Hepatocyte (in vitro differentiated cells): ENCODE measurements at places on chromosomes 6 and 20. TPM values are rescaled to one million over a fixed set of nuclear protein-coding genes. Genes with fewer than 3 reads are reported as not detected.

The CLIC5 gene
- polyA plus RNA-seq, result 6.0 and 10.1 TPM in 2 replicates

The SIM1 gene
- 0.88 TPM in 1 of 2 replicates, not detected in the other for polyA plus RNA-seq

The NRSN1 gene
- polyA plus RNA-seq, result 0.51 TPM in 1 of 2 replicates, not detected in the other

The NKAIN2 gene
- polyA plus RNA-seq, result 0.48 and 2.2 TPM in 2 replicates

The BFSP1 gene
- 0.12 and 2.3 TPM in 2 replicates for polyA plus RNA-seq

The TP53TG5 gene
- 0.23 TPM in 1 of 2 replicates, not detected in the other for polyA plus RNA-seq

The MUC21 gene
- not detected in 2 replicates for polyA plus RNA-seq

The IL20RA gene
- 0.52 TPM in 1 of 2 replicates, not detected in the other for polyA plus RNA-seq

The TMEM244 gene
- polyA plus RNA-seq, result not detected in 2 replicates

The OPRL1 gene
- polyA plus RNA-seq, result 0.50 and 0.90 TPM in 2 replicates
